ENCODE measurements at places on chromosomes 4 and X. TPM values are rescaled to one million over a fixed set of nuclear protein-coding genes. Genes with fewer than 3 reads are reported as not detected.

The GPRIN3 gene
- polyA plus RNA-seq: 3.0 TPM

The RADX gene
- polyA plus RNA-seq: 2.0 TPM

DNA sequence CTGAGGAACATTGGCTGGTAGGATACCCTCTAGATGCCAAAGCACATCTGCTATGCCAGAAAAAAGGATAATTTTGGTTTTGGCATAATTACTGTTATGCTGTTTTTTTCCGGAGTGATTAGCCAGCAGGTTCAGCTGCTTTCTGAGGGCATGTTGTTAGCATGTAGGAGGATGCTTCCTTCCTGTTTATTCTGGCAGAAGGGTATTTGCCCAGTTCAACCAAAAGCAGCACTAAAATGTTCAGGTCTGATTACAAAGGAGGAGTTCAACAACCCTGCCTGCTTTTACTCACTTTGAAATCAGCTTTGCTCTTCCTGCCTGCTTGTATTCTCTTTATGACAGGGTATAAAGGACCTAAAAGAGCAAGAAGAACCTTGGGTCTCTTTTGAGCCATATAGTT is 21.9 kb downstream of the ERCC6L start:
- no peak for DNase-seq

DNA sequence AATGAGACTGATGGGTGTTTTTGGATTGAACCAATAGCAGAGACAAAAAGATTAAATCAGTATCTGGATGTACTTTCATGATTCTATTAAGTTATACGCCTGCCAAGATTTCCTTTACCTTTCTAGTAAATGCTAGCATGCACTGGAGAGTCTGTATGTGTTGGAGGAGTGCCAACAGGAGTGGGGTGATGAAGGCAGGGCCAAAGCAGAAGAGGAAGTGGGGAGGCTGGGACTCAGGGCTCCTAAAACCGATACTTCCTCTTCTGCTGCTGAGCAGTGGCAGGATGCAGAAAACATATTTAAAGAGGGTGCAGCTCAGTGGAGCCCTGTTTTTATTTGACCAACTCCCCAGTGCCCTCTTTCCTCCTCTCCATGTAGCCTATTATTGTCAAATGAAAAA is 5.6 kb downstream of the CYSLTR1 start:
- DNase-seq: no peak

Measured in forelimb muscle (tissue), 1 donor.